ENCODE measurements at places on chromosomes 2 and 18.
A peak's percentile ranks its signal among the peaks of the same experiment; 100 is the strongest.

DNA sequence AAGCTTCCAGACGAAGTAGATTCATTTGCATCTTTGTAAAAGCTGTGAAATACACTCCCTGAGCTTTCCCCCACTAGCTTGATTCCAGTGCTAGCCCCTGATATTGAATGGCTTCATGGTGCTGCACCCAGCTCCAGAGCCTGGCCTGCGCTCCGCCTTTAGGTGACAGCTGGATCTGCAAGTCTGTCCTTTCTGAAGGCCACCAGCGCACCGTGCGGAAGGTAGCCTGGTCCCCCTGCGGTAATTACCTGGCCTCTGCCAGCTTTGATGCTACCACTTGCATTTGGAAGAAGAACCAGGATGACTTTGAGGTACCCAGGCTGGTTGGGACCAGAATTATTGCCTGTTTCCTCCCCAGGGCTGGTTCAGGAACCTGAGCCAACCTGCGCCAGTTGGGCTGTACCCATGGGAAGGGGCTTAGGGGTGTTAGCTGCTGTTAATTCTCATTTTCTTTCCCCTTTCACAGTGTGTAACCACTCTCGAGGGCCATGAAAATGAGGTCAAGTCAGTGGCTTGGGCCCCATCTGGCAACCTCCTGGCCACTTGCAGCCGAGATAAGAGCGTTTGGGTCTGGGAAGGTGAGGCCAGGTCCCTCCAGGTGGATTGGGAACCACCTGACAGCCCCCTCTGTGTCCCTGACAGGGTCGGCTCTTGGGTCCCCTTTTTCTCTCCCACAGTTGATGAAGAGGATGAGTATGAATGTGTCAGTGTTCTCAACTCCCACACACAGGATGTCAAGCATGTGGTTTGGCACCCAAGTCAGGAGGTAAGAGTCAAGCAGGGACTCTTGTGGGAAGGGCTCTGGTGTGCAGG is 1.3 kb downstream of the CIAO1 start:
- peak; percentile 61 for DNase-seq

GRCh38 chr2:150341982-150342680 is 145.3 kb downstream of the RND3 start:
- DNase-seq, result no peak

DNA sequence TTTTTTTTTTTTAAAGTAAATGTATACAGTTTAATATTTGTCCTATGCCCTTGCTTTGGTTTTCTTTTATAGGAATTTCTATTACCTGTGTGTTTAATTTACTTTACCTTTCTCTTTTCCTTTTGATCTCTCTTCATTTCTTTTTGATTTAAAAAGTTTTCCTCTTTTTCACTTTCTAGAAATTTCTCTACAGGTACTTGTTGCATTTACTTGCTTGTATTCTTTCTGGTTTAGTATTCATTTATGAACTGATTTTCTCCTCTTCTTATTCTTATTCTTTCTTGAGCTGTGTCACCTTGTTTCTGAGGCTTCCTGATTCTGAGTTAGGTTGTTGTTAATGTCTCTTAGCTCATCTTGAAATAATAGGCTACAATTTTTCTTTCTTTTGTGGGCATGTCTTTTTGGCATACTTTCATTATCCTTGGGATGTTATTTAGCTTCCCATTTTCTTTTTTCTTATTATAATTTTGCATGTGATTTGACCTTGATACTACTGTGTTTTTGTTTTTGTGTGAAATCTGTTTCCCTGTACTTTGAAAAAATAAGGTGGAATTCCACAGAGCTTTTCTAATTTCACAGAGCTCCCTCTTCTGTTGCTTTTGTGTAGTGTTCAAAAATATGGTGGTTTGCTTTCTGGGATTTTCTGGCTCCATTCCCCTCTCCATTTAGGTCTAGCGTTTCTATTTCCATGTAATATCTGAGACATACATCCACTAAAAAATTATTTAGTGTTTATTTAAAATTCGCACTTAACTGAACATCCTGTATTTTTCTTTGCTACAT is 25.5 kb upstream of the ALMS1 start:
- no peak for DNase-seq

DNA sequence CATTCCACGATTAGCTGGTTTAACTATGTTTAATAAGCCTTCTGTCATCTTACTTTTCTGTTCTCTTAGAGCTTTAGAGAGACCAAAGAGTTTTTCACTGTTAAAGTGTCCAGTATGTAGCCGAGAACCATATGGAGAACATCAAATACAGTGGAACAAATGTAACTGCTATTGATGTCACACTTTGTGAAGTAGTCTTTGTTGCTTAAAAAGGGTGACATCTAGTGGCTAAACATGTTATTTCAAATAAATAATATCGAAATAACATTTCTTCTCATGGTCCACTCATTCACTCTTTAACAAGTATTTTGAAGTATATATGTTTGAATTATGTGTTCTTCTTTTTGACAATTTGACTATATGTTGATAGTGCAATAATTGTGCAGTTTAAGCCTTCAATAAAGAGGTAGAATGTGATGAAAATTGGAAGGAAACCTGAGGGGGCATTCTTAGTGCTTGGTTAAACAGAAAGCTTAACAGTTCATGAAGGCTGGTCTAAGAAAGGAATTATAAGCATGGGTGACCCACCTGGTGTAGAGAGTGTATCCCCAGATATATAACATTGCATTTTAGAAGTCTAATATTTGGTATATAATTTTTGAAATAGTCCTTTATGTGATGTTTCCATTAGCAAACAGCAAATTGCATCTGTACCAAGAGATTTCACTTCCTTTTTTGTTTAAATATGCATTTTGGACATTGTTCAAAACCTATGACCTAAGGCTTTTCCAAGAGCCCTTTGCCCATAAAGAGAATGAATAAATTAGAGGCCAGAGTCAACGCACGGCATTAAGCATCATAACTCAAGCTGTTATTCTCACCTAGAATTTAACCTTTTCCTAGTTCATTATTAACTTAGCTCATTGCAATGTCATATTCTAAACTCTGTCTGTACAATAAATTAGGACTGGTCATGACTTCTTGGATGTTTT is 112.1 kb downstream of the KYNU start:
- DNase-seq, result peak; percentile 59

GRCh38 chr2:141968433-141968832 is 162.4 kb downstream of the LRP1B start:
- DNase-seq, result no peak

GRCh38 chr2:173134703-173135102 is 59.1 kb downstream of the MAP3K20 start:
- no peak for DNase-seq
